NCI-H2107 (cell line): ENCODE measurements at places on chromosomes 7 and 10.

DNA sequence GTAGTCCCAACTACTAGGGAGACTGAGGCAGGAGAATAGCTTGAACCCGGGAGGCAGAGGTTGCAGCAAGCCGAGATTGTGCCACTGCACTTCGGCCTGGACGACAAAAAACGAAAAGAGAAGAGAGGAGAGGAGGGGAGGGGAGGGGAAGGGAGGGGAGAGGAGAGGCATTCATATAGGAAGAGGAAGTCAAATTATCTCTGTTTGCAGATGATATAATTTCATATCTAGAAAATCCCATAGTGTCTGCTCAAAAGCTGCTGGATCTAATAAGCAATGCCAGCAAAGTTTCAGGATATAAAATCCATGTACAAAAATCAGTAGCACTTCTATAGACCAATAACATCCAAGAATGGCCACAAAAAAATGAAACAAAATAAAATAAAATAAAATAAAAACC, 120.3 kb downstream of the LMBR1 start:
- no peak for DNase-seq

DNA sequence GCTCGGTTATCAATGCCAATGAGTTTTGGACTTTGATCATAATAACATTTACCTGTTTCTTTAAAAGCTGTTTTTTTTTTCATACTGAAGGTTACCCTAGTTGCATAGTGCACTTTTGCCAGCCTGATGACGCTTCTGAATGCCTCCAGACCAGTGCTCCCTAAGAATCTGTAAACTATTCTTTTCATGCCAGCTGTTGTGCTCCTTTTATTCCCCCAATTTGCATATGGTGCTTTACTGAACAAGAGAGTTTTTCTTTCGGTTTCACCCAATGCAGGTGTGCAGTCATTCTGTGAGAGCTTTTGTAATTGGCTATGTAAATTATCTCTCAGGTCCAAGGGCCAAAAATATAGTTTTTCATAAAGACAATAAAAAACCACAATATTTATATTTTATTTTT, 48.1 kb upstream of the GLCCI1 start:
- DNase-seq: no peak

- no peak for DNase-seq
These were observed 63.1 kb downstream of the BLNK start for GRCh38 chr10:96208271-96208670.

DNA sequence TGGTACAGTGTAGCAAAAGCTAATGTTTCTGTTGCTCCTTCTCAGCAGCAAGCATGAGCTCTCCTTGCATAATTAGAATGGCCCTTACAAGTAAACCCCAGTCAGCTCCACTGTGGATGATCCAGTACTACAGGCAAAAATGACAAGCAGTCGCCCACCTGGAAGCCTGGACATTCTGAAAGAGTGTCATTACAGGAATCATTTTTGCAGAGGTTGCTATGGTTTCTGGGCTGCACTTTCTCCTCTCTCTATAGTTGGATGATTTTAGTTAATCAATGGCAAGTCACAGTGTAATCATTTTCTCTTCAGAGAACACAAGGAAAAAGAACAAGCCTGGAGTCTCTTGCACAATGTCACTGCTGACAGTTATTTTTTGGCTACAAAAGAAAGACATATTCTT, 102.9 kb upstream of the MYO3A start:
- DNase-seq: no peak

GRCh38 chr7:36219429-36219828, 66.4 kb downstream of the EEPD1 start:
- DNase-seq: no peak

GRCh38 chr10:102813734-102814452, 23.3 kb downstream of the CYP17A1 start:
- DNase-seq: no peak

- DNase-seq: no peak
These were observed 117.2 kb upstream of the SEMA3C start for GRCh38 chr7:81036057-81036456.

DNA sequence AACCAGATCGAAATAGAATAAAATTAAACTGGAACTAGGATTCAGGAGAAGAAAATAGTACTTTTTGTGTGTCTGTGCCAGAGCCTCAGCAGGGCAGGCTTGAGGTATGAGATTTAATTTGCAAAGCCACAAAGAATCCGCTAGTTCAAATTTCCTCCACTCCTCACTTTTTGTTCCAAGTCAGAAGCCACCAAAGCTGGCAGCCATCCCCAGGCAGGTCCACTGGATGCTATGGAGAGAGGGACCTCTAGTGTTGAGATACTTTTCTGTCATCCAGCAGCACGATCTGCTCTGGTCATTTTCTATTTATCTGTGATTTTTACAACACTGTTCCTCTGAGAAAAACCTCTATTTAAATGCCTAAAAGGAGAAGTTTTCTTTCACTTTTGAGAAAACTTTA, 147.9 kb upstream of the FRMD4A start:
- peak; percentile 30 for DNase-seq

GRCh38 chr7:3544202-3544601, 243.2 kb downstream of the SDK1 start:
- DNase-seq: no peak

- DNase-seq: no peak
These were observed 6.0 kb upstream of the MKLN1 start for GRCh38 chr7:131321656-131322055.
